Hindlimb muscle (tissue), 1 donor: ENCODE measurements at places on chromosomes 1 and 21. TPM values are rescaled to one million over a fixed set of nuclear protein-coding genes. Genes with fewer than 3 reads are reported as not detected.

DNA sequence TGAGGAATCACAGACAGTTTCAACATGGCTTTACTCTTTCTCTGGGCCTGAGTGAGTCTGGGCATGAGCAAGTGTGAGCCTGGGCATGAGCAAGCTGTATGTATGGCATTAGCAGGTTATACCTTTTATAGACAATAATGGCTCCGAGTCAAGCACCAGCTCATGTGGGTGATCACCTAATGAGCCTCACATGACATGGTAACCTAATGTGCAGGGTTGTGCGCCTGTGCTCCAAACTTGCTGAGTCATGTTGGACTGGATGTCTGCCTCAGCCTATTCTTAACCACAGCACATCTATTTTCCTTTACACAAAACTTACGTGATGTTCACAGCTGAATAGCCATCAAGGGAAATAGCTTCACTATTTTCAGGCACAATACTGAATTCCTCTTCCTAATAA lies 236.2 kb upstream of the NRIP1 start:
- no peak for DNase-seq

GRCh38 chr1:45640293-45640692 lies 16.4 kb upstream of the CCDC17 start:
- no peak for DNase-seq

Gene KCNK1
- 1.3 TPM for polyA plus RNA-seq

GRCh38 chr1:46158312-46159281 lies 16.3 kb upstream of the TSPAN1 start:
- no peak for DNase-seq

Gene REN
- polyA plus RNA-seq = not detected

GRCh38 chr1:206469411-206469932 lies 804 bp upstream of the IKBKE start:
- DNase-seq = no peak

DNA sequence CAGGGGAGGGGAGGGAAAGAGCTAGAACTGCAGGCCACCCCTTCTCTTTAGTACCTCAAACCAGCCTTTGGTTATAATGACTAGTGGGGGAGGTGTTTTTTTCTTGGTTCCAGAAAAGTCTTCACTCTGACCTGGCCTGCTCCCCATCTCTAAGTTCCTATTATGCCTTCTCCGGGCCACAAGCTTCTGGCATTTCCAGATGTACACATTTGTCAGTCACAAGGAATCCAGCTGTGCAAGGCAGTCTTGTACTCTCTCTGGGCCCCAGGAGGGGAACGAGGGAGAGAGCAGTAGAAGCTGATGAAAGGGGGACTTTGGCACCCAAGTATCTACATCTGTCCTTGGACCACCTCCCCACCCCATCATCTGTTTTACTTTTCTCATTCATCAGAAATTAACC lies 2.7 kb upstream of the FALEC start:
- DNase-seq = no peak

Gene CELA2B
- 4.1 TPM for polyA plus RNA-seq

Gene SPOCD1
- 0.52 TPM for polyA plus RNA-seq

DNA sequence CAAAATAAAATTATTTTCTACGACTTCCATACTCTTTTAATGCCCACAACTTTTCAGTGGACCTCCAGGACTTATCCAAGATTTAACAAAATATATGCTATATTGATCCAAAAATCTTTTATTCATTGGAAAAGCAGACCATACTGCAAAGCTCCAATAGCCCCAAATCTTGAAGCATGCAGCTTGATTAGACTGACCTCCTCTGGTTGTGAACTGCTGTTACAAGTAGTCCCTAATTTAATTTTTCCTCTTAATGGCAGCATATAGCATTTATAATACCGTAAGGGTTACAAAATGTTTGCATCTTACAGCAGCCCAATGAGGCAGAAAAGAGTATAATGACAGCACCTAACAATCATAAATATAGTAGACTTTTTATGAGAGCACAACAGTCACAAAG lies 49.8 kb downstream of the TPR start:
- DNase-seq = no peak

GRCh38 chr1:79760531-79760930 lies 754.0 kb upstream of the ADGRL4 start:
- DNase-seq = no peak

GRCh38 chr1:6538956-6539355 lies 15.4 kb downstream of the NOL9 start:
- no peak for DNase-seq

DNA sequence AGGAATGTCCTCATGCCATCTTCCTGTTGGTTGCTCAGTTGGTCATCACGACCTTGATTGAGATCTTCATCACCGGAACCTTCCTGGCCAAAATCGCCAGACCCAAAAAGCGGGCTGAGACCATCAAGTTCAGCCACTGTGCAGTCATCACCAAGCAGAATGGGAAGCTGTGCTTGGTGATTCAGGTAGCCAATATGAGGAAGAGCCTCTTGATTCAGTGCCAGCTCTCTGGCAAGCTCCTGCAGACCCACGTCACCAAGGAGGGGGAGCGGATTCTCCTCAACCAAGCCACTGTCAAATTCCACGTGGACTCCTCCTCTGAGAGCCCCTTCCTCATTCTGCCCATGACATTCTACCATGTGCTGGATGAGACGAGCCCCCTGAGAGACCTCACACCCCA lies 42.9 kb downstream of the KCNJ15 start:
- no peak for DNase-seq

DNA sequence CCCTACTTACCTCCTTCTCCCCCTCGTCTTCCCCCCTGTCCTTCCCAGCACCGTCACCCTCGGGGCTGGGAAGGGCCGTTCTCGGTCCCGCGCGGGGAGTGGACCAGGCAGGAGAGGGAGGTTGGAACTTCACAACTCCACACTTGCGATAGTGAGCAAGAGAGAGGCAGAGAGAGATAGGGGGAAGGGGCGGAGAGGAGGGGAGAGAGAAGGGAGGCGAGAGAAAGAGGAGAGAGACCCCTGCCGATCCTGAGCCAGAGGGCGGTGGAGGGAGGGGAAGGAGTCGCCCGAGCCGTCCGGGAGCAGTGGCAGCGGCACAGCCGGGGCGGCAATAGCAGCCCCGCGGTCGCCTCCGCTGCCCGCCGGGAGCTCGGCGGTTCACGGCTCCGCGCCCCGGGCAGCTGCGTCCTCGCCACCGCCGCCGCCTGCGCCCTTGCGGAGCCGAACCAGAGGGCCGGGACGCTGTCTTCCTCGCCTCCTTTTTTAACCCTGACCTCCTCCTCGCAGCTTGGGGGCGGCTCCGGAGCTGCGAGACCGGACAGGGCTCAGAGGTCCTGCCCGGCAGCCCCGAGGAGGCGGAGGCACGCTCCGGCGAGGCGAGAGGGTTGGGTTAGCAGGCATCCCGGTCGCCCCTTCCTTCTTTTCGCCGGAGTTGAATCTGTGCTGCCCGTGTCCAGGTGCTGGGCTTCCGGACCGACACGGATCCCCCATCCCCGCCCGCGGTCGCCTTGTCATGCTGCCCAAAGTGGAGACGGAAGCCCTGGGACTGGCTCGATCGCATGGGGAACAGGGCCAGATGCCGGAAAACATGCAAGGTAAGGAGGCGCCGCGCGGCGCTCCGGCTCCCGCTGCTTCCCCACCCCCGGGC lies 11.7 kb downstream of the NR5A2 start:
- DNase-seq = no peak
